Stimulated activated CD4-positive, alpha-beta T cell treated with anti-CD3 and anti-CD28 coated beads, Interleukin-15, amount 100 ng/mL, for 1 hour (primary cell): ENCODE measurements at places on chromosomes 12 and 14.

GRCh38 chr12:120199025-120199424 lies 1.9 kb downstream of the RPLP0 start:
- DNase-seq: no peak

- no peak for DNase-seq
These were observed 138.4 kb downstream of the ZFP36L1 start for GRCh38 chr14:68654471-68654941.

DNA sequence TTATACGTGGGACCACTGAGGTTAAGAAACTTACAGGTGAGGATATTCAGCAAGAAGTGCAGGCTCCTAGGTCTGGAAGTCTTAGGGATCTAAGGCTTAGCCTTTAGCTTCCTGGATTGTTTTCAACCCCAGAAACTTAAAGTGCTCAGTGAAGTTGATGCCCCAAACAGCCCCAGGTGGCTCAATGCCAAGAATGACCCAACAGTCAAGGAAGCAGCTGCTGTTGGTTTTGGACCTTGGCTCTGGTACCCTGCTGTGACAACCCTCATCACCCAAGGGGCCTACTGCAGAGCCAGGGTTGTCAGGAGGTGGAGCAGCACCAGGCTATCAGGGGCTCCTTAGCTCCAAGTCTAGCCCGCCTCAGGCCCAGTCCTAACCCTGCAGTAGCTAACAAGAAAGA lies 36.8 kb downstream of the VDR start:
- no peak for DNase-seq

- no peak for DNase-seq
These were observed 350.1 kb upstream of the ATP2B1 start for GRCh38 chr12:90058704-90059103.

- DNase-seq: no peak
These were observed 56.1 kb upstream of the EIF5 start for GRCh38 chr14:103277931-103278330.

DNA sequence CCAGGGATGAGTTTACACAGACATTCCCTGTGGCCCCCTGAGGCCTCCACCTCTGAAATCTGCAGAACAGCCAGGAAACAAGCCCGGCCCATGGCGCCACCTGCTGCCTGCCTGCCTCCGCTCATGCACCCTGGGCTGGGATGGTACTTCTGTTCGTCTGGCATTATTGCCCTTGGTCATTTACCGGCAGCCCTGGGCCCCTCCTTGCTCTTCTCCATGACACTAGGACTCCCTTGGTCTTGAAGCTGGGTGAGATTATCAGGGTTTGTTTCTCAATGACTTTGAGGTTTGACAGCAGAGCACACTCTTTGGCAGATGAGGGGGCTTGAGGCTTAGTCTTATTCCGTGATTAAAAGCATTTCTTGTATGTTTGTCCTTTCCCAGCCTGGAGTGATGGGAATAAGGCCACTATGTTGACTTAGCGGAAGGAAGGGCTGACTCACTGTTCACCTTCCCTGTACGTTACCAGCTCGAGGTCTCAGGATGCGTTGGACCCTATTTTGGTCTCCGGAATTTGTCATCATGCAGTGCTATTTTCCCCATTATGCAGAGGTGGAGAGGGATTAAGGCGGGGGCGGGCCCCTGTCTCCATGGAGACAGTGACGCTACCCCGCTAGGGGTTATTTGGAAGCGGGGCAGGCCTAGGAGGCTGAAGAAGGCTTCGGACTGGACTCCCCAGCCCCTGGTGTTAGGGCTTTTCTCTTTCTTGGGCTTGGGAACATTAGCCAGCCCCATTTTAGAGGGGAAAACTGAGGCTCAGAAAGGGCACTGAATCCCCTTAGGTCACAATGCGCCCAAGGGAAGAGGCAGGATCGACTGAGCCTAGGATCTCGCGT lies 706 bp upstream of the PEX5 start:
- DNase-seq: peak; percentile 49

- DNase-seq: no peak
These were observed 179.4 kb downstream of the PHLDA1 start for GRCh38 chr12:75852143-75852542.

DNA sequence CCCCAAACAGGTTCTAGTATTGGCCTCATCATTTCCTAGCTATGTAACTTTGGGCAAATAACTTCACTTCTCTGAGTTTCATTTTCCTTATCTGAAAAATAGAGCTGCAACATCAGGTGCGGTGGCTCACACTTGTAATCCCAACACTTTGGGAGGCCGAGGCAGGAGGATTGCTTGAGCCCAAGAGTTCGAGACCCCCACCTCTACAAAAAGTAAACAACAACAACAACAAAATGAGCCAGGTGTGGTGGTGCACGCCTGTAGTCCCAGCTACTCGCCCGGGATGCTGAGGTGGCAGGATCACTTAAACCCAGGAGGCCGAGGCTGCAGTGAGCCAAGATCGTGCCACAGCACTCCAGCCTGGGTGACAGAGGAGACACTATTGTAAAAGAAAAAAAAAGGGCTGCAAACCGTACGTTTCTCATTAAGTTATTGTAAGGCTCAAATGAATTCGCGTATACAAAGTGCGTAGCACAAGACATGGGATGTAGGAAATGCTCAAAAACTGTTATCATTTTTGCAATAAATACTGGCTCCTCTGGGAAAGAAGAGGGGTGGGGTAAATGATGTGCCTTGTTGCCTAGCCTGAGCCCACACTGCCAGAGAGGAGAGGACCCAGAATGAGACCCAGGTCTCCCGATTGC lies 903 bp downstream of the C12orf76 start:
- no peak for DNase-seq

- no peak for DNase-seq
These were observed 323.9 kb downstream of the TMEM132D start for GRCh38 chr12:129579879-129580278.

- no peak for DNase-seq
These were observed 319.5 kb downstream of the PAWR start for GRCh38 chr12:79371226-79371625.

DNA sequence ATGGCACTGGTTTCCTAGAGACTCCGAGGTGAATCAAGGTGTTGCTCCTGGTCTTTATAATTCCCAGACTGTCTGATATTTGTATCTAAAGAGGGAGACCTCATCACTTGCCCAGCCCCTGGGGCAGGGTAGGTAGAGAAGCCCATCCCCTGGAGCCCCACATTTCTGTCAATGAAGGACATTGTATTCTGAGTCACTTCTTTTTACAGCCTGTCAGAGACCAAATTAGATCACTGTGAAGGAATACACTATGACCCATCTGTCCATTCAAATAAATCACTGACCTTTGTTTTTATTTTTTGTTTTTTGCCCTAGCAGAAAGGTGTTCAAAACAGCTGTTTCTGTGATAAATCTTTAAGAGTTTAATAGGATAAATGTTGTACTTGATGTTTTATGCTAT lies 67.9 kb upstream of the ANO6 start:
- no peak for DNase-seq

DNA sequence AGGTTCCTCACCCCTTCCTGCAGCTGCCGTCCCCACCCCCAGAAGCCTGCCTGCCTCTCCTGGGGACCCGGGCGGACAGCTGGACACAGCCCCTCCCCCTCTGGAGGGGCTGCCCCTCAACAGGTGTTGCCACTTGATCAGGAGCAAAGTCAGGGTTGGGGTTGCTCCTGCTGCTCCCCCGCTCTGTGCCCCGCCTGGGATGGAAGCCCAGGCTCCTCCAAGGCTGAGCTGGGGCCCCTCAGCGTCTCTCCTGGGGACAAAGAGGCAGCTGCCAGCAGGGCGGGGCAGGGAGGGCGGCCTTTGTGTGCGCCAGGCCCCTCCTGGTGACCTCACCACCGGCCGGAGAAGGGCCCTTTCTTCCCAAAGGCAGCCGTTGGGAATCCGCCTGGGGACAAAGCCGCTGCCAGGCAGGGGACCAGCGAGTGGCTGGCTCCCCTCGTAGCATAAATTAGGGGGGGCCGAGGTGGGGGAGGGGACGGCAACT lies 13.7 kb downstream of the TRMT61A start:
- DNase-seq: no peak

- no peak for DNase-seq
These were observed 20.4 kb downstream of the MAP3K9 start for GRCh38 chr14:70788898-70789297.

GRCh38 chr12:54351341-54351740 lies 12.9 kb downstream of the GPR84 start:
- DNase-seq: no peak

DNA sequence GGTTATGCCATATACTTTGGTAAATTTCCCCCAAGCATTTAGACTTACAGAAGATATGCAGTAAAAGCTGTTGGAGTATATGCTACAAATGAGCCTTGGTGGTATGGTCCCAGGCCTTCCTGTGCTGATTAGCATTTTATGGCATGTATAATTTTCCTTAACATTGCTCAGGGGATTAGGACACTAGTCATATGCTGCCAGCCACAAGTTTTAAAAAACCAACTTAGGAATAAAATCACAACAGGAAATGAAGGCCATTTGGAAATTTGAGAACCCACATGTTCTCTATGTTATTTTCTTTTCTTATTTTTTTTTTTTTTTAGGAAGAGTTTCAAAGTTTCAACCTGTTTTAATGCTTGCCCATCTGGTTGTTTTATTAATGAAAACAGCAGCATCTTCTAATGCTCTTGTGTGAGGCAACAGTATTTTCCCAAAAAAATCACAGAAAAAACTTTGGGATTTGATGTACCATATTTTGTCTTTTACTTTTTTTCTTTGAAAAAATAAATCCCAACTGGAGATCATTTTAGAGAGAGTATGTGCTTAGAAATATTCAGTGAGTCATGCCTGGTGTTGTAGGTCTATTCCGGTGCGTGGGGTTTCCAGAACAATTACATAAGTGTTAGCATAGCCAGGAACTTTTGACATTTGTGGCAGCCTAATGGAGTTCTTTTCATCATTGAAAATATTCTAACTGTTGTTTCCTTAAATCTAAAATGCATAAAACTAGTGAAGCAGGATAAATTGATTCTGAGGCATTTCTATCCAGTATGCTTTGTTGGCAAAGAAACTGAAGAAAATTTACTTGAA lies 21.7 kb upstream of the DUSP6 start:
- no peak for DNase-seq
